ENCODE measurements at places on chromosomes 6 and 20.

DNA sequence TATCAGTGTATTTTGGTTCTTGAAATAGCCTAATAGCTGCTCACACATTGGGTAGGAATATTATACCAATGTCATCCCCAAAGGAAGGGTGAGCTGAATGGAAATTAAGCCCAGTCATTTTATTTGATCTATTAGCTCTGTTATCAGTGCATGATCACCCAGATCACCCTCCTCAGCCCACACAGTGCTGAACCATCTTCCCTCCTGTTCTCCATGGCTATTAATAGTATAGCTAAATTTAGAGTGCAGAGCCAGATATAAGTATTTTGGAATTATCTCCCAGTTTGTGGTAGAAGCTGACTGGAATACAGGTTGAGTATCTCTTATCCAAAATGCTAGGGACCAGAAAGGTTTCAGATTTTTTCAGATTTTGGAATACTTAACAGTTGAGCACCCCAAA, 45.4 kb downstream of the KCTD20 start:
- no peak for DNase-seq

DNA sequence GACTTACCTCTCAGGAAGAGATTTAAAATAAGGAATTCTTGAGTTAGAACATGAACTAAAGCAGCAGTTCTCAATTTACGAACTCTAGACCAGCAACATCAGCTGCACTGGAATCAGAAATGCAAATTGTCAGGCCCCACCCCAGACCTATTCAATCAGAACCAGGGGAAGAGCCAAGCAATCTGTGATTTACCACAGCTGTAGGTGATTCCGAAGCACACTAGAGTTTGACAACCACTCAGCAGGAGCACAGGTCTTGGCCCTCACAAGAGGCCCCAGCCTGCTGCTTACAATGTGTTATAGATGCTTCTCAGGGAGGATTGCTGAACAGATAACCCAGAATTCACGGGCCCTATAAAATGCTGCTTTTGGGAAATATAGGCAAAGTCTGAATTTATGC, 279.2 kb downstream of the PTPRK start:
- no peak for DNase-seq

DNA sequence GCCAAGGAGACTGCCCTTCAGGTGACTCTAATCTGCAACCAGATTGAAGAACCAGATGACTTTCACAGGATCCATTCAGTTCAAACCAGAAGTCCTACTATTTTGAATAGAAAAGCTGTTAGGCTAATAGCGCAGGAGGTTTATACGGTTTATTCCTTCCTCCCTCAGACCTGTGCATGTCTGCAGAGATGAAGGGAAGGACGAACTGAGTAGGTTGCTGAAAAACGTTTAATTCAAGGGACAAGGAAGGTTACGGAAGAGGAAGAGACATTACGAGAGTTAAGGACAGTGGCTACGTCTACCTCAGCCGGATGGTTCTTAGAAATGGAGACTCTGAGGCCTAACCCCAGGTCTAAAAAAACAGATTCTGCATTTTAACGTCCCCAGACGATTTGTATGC, 978 bp downstream of the AURKA start:
- DNase-seq = no peak

GRCh38 chr6:27591699-27592480, 119.0 kb upstream of the ZNF184 start:
- DNase-seq = no peak

DNA sequence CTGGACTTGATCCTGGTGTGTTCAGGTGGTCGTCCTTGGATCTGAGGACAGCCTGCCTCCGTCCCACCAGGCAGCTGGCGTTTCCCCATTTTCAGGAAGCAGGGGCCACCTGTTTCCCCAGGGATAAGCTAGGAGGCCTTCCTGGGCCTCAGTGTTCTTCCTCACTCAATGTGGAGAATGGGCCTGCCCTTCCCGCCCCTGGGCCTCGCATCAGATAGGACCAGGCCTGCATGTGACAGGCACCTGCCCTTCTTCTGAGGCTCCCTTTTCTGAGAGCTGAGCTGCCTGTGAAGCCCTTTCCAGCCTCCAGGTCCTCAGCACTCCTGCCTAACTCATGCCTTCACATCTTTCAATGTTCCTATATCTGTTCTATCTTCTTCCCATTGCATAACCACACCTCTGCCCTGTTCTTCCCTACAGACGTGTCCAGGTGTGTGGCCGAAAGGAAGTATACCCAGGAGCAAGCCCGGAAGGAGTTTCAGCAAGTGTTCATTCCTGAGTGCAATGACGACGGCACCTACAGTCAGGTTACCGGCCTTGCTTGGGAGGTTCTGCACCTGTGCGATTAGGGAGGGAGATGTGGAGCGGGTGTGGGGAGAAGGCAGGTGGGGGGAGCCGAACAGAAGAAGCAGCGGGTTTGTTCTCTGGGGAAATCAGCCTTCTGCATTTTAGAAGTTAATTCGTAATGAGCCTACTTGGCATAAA, 85.1 kb downstream of the SMOC2 start:
- no peak for DNase-seq

- no peak for DNase-seq
These were observed 106.3 kb upstream of the ZNF217 start for GRCh38 chr20:53699906-53700305.

GRCh38 chr6:106849120-106849519, 125.4 kb downstream of the CD24 start:
- DNase-seq = no peak

DNA sequence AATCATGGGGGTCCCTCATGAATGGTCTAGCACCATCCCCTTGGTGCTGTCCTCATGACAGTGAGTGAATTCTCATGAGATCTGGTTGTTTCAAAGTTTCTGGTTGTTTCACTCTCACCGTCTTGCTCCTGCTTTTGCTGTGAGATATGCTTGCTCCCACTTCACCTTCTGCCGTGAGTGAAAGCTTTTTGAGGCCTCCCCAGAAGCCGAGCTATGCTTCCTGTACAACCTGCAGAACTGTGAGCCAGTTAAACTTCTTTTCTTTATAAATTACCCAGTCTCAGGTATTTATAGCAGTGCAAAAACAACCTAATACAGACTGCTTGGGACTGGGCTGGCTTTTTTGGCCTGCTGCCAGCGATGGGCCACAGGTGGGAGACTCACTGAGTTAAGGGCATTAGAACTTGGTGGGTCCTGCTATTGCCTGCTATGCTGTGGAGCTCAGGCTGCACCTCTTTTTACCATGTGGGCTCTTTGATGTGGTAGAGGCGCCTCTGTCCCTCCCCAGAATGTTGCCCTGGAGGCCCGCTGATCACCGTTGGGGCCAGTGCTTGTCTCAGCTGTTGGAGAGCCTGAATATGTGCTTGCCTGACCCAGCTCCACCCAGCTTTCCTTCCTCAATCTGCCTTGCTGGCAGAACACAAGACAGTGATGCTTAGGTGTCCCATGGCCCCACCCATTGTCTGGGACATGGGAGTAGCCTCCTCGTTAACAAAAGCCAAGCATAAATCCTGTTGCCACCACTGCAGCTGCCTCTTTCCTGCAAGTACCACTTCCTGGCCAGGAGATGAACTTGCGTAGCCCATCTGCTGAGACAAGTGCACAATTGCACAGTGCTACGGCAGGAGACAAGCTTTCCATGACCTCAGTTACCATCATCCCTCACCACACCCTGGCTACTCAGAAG, 47.1 kb downstream of the IGF2R start:
- DNase-seq = no peak

DNA sequence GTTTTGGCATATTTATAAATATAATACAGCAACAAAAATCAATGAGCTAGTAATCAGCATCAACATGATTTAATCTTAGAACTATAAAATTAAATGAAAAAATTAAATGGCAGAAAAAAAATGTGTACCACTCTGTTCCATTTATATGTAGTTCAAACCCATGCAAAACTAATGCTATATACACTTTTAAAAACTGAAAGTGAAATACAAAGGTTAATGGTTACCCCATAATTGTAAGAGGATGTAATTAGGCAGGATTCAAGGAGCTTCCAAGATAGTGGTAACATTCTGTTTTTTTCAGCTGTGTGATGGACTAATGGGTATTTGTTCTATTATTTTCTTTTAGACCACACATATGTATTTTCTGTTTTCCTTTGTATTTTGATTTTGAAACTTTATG, 492.1 kb downstream of the UTRN start:
- DNase-seq = no peak

DNA sequence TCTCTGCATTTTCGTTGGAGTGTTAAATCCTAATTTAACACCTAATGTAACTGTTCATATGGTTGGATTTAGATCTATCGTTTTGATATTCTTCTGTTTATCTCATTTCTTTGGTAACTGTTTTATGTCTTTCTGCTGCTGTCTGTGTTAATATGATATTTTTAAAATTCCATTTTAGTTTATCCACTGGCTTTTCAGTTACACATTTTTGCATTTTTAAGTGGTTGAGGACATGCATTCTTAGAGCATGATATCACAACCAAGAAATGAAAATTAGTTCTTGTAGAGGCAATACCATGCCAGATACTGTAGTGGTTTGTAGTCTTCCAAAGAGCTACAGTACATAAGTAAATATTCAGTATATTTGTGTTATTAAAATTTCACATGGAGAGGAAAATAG, 58.6 kb downstream of the LIN28B start:
- no peak for DNase-seq

DNA sequence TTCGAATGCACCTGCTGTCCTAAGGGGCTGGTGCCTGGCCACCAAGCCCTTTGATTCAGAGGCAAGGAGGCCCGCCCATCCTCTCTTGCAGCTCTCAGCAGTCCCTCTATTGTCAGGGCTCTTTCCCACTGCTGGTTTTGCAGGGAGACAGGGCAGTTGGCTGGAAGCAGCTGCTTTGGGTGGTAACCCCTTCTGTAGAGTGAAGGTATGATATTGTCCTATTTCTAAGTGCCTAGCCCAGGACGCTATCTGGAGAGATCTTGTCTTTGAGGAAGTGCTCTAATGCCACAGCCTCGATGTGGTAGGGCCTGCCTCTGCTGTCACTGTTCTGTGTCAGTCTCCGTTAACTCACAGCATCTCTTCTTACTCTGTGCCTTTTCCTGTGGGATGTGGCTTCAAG, 5.6 kb downstream of the PLCG1 start:
- no peak for DNase-seq

DNA sequence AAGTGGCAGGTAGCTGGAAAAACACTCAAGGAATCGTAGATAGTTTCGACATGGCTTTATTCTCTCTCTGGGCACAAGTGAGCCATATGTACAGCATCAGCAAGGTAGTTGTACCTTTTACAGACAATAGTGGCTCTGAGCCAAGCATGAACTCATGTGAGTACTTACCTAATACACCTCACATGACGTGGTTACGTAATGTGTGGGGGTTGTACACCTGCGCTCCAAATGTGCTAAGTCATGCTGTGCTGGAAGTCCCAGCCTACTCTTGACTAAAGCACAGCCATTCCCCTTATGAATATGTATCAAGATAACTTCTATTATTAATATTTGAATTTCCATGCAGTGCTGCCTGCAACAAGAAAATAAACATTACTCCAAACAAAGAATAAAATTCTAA, 78.8 kb upstream of the HMGN3 start:
- no peak for DNase-seq

- no peak for DNase-seq
These were observed 76.3 kb downstream of the JARID2 start for GRCh38 chr6:15322184-15322583.

GRCh38 chr6:18154507-18155149, at the start of gene TPMT:
Gene TPMT (minus strand): TSS chr6:18155077. CDS start chr6:18149127, 5,950 bp downstream.
- no peak for DNase-seq

DNA sequence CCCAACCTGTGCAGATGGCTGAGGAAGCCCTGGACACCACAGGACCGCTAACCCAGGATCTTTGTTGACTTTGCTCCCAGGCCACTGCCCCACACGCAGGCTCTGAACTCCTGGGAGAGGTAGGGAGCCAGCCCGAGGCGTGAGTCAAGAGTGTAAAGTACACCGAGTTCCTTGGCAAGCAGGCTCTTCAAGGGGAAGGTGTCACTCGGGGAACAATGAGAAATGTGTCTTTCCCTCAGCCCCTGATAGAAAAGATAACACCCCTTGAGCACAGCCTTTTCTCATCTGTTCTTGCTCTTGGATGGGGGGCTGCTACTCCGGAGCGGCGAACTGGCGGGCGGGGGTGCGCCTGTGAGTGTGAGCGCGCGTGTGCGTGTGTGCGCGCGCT, 472 bp upstream of the EDN3 start:
- no peak for DNase-seq

DNA sequence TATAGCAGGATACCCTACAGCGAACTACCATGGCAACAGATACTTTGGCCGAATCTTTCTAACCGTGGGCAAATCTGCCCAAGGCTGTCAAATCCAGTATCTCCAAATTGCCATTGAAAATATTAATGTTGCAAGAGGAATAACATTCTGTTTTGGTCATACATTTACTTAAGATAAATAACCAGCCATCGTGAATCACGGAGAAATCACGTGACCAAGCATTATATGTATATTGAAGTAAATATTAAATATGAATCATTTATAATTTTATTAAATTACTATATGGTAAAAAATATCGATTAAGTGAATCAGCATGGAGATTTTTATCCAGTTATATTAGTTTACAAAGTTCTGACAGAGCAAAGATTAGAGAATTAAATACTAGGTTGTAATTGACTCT, 714.6 kb upstream of the GJE1 start:
- DNase-seq = no peak

GRCh38 chr6:146905181-146905704, 299.0 kb upstream of the STXBP5 start:
- no peak for DNase-seq

- DNase-seq = no peak
These were observed 866.7 kb upstream of the GJE1 start for GRCh38 chr6:141265756-141266623.

DNA sequence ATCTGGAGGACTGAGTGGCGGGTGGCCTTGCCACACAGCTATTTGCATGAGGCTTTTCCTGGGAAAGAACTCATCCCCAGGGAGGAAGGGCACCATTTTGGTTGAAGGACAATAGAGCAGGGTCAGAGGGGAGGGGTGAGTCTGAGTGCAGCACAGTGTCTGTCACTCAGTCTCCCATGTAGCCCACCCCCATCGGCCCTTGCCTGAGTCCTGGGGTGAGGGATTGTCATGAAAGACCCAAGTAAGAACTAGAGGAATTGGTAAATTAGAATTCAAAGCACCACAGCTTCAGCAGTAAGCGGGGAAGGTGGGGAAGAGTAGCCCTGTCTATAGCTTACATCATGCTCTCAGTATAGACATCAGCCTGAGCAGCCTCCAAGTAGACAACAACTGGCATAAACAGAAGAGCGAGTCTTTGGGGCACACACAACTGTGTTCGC, 90.4 kb upstream of the TMEM30A start:
- DNase-seq = no peak

- no peak for DNase-seq
These were observed 37.1 kb upstream of the GRM4 start for GRCh38 chr6:34182751-34183531.

DNA sequence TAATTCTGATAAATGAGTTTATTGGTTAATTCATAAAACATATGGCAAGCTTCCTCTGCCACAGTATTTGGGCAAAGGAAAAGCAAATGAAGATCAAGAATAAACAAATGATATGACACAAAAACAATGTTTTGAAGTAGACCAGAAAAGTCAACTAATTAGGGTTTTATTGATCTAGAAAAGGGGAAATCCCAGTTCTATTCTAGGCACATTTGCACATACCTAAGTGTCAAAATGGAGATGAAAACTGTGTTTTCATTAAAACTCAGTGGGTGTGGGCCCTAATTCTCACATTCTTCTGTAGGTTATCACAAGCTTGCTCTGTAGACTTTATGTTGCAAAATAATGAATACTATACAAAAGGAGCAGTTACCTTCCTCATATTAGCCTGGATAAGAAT, 69.0 kb upstream of the TENT5A start:
- no peak for DNase-seq

GRCh38 chr6:83051377-83052172, 14.1 kb downstream of the UBE3D start:
- no peak for DNase-seq
